ENCODE measurements at places on chromosomes 16 and 17.

- DNase-seq: no peak
Observed at GRCh38 chr17:29571486-29571882, 3.0 kb downstream of the TP53I13 start.

GRCh38 chr16:48022496-48022895, 133.3 kb downstream of the ABCC12 start:
- DNase-seq: no peak

GRCh38 chr16:67397812-67398545, 4.7 kb upstream of the TPPP3 start:
- DNase-seq: no peak

- DNase-seq: peak; percentile 89
Observed at GRCh38 chr16:75555213-75555706, 792 bp downstream of the TMEM231 start.

DNA sequence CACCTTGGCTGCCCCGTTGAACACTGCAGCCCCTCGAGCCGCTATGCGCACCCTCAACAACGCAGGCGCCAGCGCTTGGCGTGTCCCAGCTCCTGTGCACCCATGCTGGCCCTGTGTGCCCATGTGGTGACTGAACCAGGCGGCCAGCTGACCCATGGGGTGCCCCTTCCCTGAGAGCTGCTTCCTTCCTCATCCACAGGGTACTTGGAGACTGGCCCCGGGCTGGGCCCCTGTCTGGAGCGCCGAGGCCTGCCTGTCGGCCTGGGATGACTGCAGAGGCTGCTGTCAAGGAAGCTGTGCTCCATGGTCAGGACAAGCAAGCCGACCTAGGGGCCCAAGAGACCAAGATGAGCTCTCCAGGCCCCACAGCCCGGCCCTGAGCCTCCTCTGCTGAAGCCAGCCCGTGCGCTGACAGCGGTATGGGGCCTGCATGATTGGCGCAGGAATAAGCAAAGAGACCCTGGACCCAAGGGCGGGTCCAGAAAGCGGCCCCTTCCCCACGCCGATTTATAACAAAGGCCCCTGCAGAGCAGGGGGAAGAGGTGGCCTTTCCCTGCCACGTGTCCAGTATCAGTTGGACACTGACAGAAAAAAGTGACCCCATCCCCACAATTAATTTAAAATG, 21.6 kb upstream of the BAHCC1 start:
- DNase-seq: no peak

- DNase-seq: no peak
Observed at GRCh38 chr17:66976781-66977201, 12.3 kb downstream of the CACNG4 start.

GRCh38 chr16:73228649-73229048, 180.7 kb upstream of the ZFHX3 start:
- DNase-seq: peak; percentile 46

DNA sequence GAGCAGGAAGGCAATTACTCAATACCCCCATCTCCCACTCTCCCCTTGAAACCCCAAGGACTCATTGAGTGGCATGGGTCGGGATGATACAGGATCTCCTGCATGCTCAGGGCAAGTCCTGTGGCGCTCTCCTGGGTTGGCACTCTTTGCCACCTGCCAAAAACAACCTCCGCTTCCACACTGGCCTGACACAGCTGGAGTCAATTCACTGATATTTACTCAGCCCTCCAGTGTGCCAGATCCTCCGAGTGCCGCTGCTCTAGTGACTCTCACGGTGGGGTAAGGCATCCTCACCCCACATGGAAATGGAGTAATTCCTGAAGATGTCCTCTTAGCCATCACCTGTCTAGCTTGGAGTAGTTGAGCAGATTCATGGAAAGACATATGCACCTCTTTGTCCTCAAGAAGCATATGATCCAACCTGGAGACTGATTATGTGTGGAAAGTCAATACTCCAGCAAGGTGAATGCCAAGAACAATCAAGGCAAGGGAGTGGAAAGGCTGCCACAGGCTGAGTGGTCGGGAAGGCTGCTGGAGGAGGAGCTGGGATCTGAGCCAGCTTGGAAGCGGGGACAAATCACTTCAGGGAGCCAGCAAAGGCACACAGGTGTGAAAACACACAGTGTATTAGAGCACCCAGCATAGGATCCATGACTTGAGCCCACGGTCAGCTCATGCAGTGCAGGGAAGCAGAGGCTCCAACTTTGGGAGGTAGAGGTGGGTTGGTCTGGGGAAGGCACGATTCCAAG, 12.6 kb upstream of the GOSR2 start:
- DNase-seq: no peak

- DNase-seq: no peak
Observed at GRCh38 chr17:11366272-11366850, 125.3 kb downstream of the SHISA6 start.

GRCh38 chr17:19006698-19007097, 2.1 kb upstream of the FAM83G start:
- no peak for DNase-seq

DNA sequence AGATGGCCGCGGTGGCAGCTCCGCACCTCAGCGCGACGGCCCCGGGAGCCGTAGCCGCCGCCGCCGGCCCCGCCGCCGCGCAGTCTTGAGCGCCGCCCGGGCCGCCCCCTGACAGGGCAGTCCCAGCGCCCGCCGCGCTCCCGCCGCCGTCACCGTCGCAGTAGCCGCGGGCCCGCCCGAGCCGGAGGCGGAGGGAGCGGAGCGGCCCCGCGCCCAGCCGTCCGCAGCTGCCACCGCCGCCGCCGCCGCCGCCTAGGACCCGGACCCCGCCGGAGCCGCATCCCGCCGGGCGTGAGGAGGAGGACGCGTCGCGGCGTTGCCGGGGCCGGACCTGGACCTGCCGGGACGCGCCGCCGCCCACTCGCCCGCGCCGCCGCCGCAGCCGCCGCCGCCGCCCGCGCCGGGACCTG, 218 bp downstream of the TNRC6C start:
- no peak for DNase-seq

DNA sequence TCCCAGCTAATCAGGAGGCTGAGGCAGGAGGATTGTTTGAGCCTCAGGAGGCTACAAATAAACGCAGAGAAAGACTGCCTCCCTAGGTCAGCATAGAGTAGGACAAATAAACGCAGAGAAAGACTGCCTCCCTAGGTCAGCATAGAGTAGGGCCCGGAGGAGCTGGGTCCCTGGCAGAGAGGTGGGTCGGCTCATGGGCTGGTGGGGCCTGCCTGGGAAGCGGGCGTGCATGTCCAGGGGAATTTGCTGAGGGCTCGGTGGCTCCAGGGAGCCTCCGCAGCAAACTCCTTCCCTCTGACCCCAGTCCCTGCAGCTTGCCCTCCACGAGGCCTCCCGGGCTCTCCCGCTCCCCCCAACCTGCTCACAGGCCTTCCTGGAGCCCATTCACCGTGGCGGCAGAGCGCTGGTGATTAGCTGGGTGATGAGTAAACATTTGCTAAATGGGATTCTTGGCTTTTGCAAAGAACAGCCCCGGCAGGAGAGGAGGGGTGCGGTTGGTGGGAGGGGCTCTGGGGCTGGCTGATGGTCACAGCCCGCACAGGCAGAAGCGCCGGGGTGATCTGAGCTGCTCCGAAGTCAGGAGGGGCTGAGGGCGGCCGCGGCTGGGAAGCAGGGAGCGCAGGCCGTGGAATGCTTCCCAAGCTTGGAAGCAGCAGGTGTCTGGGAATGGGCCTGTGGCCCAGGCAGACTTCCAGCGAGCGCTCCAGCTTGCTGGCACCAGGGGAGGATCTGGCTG, 93.1 kb downstream of the RTN4RL1 start:
- no peak for DNase-seq

DNA sequence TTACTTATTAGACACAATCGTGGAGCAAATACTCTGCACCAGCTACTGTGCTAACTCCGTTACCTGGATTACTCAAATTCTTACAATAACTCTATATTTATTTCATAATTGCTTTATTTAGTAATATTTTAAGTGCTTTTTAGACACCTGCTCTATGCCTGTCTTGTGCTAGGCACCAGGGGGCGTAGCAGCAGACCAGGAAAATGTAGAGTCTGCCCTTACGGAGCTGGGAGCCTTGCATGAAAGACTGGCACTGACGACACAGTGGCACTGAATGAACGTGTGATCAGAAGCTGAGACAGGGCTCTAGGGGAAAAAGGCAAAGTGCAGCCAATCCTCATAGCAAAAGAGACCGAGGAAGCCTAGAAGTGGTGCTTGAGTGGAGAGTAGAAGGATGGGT, 486.5 kb downstream of the CDH13 start:
- DNase-seq: no peak

- DNase-seq: no peak
Observed at GRCh38 chr17:3695723-3696411, at the start of gene P2RX5. TSS of gene P2RX5 (minus strand) at chr17:3696155. CDS start at chr17:3696005, 150 bp downstream.

DNA sequence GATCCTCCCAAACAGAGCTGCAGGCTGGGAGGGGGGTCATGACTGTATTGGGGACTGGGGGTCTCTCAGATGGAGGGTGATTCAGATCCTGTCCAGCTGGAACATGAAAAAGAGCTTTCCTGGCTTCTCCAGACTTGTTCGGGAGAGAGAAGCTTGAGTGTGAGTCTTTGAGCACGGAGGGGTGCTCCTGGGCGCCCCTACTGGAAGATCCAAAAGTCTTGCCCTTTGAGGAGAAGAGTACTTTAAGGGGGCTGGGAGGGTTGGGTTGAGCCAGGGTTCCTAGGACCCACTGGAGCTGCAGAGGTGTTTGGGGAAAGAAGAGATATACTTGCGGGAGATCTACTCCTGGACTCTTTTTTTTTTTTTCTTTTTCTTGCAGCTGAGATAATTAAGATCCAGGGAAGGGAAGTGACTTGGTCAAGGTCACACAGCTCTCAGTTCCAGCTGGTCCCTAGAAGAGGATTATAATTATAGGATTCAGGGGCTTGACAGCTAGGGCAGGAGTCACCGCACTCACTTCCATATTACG, 8.4 kb downstream of the RARA start:
- DNase-seq: peak; percentile 80

- peak; percentile 13 for DNase-seq
Observed at GRCh38 chr16:10756574-10756973, 12.9 kb downstream of the NUBP1 start.

- no peak for DNase-seq
Observed at GRCh38 chr17:41567317-41567716, 4.5 kb downstream of the KRT9 start.

DNA sequence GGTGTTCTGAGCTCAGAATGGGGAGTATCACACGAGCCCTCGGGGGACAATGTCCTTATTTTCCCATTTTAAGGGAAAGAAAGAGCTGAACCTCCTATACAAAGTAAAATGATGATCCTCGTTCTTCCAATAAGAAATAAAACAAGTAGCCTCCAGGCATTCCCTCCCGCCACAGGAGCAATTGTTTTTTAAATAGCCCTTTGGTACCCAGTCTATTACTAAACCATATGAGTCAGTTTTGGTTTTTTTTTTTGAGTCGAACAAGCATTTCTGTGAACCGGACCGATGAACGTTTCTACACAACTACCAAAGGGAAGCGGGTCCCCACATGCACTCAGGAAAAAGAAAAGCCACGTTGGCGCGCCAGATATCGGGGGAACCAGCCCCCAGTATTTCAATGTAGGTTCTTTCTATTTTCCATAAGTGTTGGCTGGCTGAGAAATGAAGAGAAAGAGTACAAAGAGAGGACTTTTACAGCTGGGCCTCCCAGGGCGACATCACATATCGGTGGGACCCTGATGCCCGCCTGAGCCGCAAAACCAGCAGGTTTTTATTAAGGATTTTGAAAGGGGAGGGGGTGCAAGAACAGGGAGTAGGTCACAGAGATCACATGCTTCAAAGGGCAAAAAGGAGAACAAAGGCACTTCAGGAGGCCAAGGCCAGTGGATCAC, 3.8 kb upstream of the DCXR start:
- no peak for DNase-seq

GRCh38 chr17:69588827-69589239, 174.3 kb downstream of the MAP2K6 start:
- no peak for DNase-seq

DNA sequence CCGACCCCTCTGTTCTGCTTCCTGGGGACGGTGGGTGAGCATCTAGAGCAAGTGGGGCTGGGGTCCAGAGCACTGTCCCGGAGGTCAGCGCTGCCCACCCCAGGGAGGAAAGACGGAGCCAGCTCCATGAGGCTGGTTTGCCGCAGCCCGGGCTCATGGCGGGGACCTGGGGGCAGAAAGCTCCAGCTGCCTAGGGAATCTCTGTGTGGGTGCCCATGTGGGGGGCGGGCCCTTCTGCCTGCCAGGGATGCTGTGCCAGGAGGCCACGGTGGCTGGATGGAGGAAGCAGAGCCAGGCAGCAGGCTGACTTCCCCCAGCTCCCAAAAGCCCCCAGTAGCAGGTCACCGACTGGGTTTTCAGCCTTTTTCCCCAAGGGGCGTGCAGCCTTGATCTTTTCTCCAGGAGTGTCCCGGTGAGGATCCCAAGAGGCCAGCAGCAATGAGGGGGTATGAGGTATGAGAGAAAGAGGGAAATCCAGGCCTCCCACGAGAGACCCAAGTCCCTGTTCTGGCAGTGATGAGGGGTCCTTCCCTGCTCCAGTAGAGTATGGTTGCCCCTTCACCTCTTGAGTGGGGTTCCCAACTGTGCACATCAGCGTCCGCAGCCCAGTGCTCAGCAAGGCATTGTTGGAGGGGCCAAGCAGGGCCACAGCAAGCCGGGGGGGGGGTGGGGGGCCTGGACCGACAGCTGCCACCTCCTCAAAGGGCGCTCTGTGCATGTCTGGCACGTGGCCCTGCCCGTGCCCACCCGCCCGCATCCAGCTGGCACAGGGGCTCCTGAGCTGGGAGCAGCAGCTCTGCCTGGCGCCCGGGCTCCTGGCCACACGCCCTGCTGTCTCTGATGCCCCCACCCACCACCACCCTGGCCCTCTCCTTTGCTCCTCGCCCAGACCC, 15.6 kb upstream of the BCAR1 start:
- DNase-seq: no peak

- peak; percentile 76 for DNase-seq
Observed at GRCh38 chr17:70137451-70138230, 31.7 kb upstream of the KCNJ2 start.
